ENCODE measurements at places on chromosomes 6 and 20.

DNA sequence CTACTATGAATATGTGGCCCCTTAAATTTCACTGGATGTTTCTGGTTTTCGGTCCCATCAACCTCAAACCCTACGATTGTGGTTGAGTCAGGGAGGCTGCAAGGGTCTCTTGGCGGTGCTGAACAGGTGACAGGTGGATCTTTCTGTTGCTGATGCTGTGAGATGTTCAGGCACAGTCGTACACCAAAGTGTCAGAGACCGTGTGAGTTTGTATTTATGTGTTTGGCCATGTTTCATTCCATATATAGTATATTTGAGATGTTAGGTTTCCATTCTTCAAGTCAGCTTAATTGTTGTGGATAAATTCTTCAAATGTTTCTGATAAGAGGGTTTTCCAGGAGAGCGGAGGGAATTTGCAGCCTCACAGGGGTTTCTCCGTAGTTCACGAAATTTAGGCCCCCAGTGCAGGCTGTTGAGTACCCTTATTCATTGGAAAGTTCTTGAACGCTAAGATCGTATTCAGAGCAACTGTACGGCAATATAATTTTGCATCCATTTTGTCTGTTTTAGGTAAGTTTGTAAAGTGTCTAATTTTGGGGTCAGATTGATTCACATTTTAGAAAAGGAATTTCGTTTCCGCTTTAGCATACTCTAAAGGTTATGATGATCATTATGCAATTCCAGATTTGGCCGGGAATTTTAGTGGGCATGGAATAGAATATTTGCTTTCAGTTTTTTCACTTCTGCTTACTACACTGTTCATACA lies 1.2 kb downstream of the TAB2 start:
- DNase-seq, result no peak

DNA sequence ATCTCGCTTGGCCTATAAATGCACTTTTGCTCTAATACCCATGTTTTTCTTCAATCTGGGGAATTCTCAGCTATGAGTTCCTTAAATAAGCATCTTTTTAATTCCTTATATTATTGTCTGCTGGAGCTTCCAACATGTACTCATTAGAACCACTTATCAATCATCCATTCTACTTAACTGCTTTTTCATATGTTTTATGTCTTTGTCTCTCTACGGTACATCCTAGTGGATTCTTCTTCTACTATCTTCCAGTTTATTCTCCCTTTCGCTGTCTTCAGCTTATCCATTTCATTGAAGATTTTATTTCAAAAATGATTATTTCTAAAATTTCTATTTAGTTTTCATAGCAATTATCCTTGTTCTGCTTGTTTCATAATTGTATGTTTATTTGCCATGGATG lies 12.4 kb upstream of the ZSCAN16 start:
- no peak for DNase-seq

DNA sequence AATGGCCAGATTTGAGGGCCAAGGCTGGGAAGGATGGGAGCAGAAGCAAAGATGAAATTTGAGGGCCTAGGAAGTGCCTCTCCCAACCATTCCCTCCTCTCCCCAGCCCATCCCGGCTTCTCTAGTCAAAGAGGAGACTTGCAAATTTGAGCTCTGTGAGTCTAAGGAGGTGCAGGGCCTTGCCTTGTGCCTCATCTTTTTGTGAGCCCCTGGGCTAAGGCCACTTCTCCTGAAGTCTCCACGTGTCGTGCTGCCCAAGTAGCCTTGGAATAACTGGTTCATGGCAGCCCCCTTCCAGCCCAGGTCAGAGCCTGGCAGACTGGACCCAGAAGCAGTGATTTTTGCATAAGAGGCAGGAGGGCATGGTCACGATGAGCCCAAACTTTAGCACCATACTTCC lies 6.7 kb downstream of the PTGIS start:
- DNase-seq, result no peak

DNA sequence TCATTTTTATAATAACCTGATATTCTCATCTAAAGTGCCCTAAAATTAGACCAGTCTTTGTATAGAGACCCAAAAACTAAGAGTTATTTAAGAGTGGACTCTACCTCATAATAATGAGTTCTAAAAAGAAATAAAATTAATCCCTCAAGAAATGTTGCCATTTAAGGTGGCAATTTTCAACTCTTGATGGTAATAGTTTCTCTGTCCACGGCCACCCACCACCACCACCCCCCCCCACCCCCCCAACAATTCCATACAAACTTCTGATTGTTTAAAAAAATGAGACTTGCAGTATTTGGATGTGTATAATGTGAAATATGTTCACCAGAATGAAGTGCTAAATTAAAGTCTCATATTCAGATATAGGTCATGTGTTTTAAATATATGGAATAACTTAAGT lies 2.4 kb downstream of the MAP7 start:
- DNase-seq, result no peak

DNA sequence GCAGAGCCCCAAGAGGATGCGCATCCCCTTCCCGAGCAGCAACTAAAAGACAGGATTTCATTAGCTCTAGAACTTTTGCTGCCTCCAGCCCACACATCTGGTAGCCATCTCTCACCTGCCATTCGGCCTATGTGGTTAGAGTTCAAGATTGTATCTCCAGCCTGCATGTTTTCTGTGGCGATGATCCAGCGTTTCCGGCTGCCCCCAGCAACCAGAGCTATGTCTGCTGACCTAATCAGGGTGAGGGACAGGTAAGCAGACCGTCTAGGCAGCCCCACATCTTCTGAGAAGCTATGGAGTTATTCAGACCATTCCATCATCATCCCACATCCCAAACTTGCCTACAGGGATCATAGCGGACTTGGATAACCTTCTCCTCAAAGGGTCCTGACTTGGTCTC lies 2.3 kb upstream of the CUL7 start:
- no peak for DNase-seq

DNA sequence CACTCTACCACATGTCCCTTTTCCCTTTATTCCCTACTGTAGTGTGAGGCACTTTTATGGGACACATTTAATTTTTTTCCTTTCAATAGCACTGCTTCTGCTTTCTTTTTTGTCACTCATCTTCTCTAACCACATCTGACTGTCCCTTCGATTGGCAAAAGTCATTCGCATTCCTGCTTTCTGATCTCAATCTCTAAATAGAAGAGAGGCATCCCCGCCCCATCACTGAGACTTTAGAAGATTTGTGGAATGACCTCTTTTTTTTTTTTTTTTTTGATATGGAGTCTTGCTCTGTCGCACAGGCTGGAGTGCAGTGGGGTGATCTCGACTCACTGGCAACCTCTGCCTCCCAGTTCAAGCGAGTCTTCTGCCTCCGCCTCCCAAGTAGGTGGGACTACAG lies 9.1 kb downstream of the ZNF292 start:
- no peak for DNase-seq

DNA sequence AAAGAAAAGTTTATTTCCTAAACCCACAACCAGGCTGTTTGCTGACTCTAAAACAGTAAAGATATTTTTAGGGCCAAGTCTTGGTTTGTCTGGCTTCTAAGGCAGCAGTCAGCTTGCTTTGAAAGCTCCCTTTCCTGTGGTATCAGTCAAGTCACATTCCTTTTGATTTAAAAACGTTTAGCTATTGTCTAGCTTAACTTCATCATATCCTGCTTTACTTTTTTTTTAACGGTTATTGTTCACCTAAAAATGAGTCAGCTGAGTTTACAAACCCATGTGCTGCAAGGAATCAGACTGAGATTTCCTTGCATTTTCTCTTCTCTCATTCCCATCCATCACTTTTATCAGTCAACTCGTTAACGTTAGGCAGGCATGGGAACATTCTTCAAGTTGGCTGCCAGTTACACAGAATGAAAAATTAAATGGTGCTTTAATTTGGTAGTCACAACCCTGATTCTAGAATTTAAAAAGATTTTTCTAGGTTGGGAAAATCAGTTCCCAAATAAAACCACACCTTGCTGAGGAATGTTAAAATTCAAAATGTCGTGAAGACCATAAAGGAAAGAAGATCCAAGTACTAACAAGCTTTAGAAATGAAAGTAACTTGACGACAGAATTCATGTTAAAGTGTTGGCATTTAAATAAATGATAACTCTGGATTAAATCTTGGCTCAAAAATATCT lies 45.9 kb downstream of the ELOVL5 start:
- no peak for DNase-seq

GRCh38 chr20:55919956-55920355 lies 85.4 kb downstream of the CBLN4 start:
- no peak for DNase-seq

DNA sequence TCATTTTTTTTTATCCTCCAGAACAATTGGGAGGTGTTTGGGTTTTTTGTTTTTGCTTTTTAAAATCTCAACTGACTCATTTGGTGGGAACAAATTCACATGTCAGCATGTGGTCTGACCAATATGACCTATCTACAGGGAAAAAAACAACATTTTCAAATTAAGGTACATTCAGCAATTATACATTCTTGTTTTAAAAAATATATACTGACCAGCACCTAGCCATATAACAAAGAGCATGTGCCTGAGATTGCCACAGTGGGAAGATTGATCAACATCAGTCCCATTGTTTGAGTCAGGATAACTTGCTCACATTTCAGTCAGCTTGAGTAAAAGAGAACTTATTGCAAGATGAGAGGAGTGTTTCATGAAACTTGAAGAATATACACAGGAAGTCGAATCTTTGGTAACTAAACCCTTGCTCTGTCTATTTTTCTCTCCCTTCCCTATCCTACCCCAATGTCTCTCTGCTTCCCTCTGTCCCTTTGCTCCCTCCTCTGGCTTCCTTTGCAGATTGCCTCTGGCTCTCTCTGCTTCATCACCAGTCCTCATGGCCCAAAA lies 163.2 kb upstream of the TAB2 start:
- DNase-seq, result no peak

- no peak for DNase-seq
Observed at GRCh38 chr6:103042336-103042735, 1648.8 kb downstream of the GRIK2 start.

Data from stimulated activated CD8-positive, alpha-beta memory T cell treated with anti-CD3 and anti-CD28 coated beads, Interleukin-2, amount 100 ng/mL, for 1 hour (primary cell).